ENCODE measurements at places on chromosomes 5 and 9. TPM values are rescaled to one million over a fixed set of nuclear protein-coding genes. Genes with fewer than 3 reads are reported as not detected.

Gene ZDHHC11B
- not detected for total RNA-seq

Gene PRDM9
- not detected for total RNA-seq

Gene ENC1
- 11.5 TPM for total RNA-seq

Gene HACD4
- total RNA-seq = 9.0 TPM

Gene SLC6A18
- total RNA-seq = not detected

Data from myometrial cell (primary cell).